PC-3 (cell line): ENCODE measurements at places on chromosomes 12 and 14. TPM values are rescaled to one million over a fixed set of nuclear protein-coding genes. Genes with fewer than 3 reads are reported as not detected.

GRCh38 chr12:28618772-28619171, 428.5 kb downstream of the CCDC91 start:
- no peak for DNase-seq

GRCh38 chr14:90986510-90986909, 73.9 kb downstream of the RPS6KA5 start:
- peak; percentile 37 for DNase-seq

DNA sequence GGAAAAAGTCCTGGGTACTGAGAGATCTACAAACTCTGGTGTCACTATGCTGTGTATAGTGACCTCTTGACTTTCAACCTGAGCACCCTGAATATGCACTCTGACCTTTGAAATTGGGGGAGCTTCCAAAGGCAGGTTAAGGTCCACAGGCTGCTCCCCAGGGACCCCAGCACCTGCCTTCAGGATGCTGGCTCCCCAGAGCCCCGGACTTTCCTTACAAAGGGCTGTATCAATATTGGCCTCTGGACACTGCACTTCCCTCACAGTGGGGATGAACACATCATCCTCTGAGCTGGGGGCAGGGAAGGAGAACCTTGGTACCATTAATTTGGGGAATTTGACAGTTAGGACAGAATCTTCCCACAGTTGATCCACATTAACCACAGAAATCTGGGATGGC, 14.3 kb downstream of the PLD4 start:
- DNase-seq: no peak

DNA sequence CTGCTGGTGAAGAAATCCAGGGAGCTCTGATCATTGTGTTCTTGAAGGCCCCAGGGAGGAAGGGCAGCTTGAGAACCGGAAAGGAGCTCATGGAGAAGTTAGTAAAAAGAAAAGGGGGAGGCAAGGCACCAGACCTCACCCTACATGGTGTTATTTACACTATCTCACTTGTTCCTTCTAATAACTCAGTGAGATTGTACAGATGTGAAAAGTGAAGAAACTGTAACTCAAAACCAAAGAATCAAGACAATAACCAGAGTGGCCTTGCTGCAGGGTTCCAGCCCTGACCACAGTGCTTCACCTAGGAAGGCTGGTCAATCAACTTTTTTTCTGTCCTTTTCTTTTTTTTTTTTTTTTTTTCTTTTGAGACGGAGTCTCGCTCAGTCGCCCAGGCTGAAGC, 353.6 kb downstream of the TMTC2 start:
- no peak for DNase-seq

ZDHHC22 gene
- 0.15 and 0.81 TPM in 2 replicates for total RNA-seq

GLI1 gene
- 3.0 TPM in 1 of 2 replicates, not detected in the other for total RNA-seq

NOVA1 gene
- total RNA-seq: 1.1 and 3.1 TPM in 2 replicates

ACSM4 gene
- not detected in 2 replicates for total RNA-seq
